ENCODE measurements at places on chromosomes 6 and 20.

DNA sequence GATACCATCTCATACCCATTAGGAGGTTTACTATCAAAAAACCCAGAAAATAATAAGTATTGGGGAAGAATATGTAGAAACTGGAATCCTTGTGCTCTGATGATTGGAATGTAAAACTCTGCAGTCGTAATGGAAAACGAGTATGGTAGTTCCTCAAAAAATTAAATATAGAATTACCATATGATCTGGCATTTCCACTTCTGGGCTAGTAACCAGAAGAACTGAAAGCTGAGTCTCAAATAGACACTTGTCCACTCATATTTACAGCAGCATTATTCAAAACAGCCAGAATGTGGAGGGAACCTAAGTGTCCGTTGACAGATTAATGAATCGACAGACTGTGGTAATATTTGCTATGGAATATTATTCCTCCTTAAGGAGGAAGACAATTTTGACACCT is 44.3 kb downstream of the FOXC1 start:
- no peak for DNase-seq

- no peak for DNase-seq
These were observed 8.1 kb upstream of the OCSTAMP start for GRCh38 chr20:46558511-46558959.

GRCh38 chr6:112432853-112433252 is 85.7 kb downstream of the RFPL4B start:
- no peak for DNase-seq

DNA sequence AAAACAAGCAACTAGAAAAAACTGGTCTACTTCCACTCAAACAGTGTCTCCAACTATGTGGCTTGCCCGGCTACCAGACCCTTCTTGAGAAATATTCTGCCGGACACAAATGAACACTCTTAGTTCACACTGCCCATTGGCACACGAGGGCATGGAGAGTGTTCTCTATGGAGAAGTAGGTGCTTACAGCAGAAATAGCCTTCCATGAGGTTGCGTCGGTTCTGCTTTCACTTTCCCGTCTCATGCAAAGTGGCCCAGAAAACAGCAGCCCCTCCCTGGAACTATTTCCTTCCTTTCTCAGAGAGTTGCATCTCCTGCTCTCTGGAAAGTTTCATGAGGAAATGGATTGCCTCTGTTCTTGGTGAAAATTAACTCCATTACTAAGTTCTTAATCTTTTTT is 9.5 kb upstream of the HLA-DOA start:
- DNase-seq: peak; percentile 49

- DNase-seq: no peak
These were observed 28.1 kb upstream of the MTCL3 start for GRCh38 chr6:127547215-127547614.

DNA sequence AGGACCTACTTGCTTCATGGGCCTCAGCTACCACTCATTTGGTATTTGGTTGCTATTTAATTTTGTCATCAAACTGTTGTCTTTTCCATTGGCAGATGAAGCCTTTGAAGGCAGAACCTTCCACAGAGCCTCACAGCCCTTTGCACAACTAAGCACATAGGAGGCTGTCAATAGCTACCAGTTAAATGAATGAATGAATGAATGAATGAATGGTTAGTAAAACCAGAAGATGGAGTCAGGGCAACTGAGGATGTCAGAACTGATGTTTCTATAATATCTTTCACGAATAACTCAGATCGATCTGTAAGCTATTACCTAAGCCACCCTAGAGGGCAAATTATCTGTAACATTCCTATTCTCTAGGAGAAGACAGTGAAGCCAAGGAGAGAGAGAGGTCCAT is 19.1 kb downstream of the BNIP5 start:
- no peak for DNase-seq

- DNase-seq: no peak
These were observed 7.8 kb upstream of the DLL1 start for GRCh38 chr6:170298688-170299087.

- no peak for DNase-seq
These were observed 382.1 kb upstream of the TSHZ2 start for GRCh38 chr20:52590100-52590499.

- DNase-seq: no peak
These were observed 57.3 kb downstream of the LINC00237 start for GRCh38 chr20:21048841-21049273.

DNA sequence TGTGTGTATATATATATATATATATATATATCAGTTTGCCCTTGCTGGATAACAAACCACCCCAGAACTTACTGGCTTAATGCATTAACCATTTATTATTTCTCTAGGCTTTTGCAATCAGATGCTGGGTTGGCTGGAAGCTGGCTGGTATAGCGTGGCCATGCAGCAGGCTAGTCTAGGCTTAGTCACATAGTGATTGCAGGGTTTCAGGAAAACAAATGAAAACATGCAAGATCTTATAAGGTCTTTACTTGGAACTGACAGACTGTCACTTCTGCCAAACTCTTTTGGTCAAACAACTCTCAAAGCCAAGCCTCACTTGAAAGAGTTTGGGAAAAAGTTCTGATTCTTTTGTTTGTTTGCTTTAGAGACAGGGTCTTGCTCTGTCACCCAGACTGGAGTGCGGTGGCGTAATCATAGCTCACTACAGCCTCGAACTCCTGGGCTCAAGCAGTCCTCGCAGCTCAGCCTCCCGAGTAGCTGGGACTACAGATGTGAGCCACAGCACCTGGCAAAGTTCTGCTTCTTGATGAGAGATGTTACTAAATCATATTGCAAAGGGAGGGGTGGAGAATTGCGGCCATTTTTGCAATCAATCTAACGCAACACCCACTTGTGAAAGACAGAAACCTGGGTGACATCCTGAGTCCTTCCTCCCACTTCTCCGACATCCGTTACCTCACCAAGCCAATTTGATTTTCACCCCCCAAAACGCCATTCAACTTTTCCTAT is 74.6 kb upstream of the RNF24 start:
- DNase-seq: peak; percentile 86

DNA sequence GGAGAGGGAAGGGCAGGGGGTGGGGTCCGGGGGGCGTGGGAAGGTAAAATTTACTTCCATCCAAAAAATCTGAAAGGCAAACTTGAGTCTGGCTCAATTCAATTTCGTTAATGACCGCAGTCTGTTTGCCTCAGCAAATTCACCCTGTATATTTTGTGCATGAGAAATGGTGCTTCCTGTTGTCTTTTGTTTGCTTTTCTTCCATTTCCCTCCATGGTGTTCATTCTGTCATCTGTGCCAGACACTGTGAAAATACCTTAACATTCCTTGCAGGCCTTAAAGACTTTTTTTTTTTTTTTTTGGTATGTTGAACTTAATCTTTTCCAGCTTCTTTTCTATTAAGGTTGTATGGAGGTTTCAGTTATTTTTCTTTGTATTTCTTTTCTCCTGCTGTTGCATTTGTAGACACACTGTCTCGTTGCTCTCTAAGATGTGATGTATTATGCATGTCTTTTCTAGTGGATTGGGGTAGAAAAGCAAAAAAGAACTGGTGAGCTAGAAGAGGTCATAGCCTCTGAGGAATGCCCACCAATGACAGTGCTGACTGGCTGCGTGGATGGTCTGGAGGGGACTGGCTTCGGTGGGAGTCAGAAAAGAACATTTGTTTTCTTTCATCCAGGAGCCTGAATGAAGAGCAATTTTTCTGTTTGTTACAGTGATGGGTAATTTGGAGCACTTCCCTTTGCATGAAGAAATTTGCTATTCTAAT is 585.0 kb upstream of the MAP3K7 start:
- DNase-seq: no peak

- no peak for DNase-seq
These were observed 3.3 kb downstream of the SPEF1 start for GRCh38 chr20:3777716-3778629.

DNA sequence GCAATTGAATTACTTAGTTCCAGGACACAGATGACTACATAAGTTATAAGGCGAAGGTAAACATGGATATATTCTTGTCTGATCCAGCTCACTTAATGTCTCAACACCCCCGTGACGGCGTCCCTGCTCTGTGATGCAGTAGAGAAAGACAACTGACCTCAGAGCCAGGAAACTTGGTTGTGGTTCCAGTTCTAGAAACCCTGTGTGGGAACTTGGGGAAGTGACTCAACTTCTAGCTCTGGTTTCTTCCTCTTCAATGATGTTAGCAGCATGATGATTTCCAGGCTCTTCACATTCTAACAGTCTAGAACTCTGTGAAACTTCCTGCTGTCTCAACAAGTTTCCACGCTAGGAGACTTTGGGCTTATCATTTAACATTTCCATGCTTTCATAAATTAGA is 18.4 kb downstream of the LAMA4 start:
- DNase-seq: peak; percentile 27

DNA sequence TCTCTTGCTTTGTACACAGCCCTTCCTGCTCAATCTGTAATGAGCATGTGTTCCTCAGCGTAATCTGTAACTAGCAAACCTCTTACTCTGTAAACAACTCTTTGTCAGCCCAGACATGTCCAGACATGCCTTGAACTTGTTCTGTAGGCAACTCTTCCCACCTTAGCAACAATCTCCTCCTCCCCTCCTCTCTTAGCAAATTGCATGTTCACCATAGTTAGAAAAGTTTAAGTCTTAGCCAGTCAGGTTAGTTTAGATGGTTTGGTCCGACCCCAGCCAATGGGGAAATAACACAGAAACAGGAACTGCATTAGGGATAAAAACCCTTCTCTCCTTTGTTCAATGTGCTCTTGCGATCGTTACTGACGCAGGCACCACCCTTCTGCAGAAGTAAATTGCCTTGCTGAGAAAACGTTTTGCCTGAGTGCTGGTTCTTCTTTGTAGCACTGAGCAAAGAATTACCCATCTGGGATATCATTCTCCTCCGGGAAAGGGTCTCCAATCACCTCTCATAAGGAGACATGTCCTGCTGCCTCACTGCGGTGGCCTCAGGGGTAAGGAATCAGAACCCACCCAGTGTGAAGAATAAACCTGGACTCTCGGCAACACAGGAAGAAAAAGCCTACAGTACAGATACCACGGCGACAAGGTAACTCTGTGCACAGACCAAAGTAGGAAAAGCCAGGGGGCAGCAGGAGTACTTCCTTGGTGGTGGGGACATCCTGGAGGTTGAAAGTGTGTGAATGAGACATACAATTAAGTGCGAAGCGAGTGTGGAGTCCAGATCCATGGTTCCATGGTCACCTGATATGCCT is 26.2 kb downstream of the PLN start:
- no peak for DNase-seq

GRCh38 chr6:29728875-29729270 is 5.6 kb downstream of the HLA-F start:
- DNase-seq: no peak

DNA sequence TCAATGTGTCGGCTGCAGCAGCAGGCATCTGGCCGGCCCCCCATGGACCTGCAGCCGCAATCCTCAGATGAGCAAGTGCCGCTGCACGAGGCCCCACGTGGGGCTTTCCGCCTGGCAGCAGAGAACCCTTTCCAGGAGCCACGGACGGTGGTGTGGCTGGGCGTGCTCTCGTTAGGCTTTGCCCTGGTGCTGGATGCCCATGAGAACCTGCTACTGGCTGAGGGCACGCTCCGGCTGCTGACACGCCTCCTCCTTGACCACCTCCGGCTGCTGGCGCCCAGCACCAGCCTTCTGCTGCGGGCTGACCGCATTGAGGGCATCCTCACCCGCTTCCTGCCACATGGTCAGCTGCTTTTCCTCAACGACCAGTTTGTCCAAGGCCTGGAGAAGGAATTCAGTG is 3.5 kb downstream of the AP5S1 start:
- DNase-seq: no peak

DNA sequence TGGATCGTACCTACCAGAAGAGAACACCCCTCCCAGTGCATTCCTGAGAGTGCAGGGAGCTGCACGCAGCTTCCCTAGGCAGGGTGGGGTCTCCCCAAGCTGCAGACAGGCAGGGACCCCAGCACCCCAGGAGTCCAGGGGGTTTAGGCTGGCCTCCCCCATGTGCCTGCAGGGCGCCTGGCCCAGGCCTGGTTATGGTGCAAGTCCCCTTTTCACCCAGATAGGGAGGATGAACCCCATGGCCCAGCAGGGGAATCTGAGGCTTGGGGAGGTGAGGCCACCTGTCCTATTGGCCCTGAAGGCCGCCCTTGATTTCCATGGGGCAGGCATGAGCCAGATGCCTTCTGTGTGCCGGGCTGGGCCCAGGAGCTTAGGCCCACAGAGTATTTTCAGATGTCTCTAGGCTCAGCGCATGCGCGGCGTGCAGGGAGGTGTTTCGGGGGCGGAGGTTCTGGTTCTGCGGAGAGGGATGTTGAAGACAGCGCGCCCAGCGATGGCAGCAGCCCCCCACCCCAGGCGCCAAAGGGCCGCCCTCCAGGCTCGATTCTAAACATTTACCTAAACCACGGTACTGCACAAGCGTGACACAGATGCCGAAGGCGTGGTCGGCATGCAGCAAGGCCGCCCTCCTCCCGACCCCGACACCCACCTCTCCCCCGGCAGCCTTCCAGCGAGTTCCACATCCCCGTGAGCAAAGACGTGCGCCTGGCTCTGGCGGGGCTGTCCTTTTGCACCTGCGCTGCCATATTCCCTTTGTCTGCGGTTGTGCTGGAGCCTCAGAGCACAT is 29.4 kb downstream of the COL20A1 start:
- DNase-seq: no peak

- no peak for DNase-seq
These were observed 113.2 kb downstream of the TMEM170B start for GRCh38 chr6:11650711-11651110.

GRCh38 chr6:2770171-2770570 is 5.0 kb downstream of the WRNIP1 start:
- no peak for DNase-seq

DNA sequence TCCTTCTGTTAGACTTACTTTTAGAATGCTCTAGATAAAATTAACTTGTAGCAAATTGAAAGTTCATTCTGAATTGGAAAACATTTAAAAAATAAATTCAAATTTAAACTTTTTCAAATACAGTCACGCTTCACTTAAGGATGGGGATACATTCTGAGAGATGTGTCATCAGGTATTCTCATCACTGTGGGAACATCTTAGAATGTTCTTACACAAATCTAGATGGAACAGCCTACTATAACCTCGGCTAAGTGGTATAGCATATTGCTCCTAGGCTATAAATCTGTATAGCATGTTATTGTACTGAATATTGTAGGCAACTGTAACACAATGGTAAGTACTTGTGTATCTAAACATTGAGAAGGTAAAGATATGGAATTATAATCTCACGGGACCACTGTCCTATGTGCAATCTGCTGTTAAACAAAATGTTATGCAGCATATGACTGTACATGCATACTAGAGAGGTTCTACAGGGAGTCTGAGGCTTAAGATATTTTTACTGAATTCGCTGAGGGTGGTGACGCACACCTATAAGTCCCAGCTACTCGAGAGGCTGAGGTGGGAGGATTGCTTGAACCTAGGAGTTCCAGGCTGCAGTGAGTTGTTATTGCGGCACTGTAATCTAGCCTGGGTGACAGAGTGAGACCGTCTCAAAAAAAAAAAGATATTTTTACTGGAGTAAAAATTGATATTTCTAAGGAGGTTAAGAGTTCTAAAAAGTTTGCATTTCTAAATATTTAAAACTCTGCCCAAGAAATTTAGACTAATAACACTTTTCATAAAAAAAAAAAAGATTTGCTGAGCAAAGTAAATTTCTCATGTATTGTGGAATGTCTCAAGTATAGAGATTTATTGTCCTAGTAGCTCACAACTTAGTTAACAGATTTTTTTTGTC is 87.3 kb upstream of the TULP1 start:
- DNase-seq: no peak
